Stimulated activated CD4-positive, alpha-beta T cell treated with anti-CD3 and anti-CD28 coated beads, TNF-alpha, amount 100 ng/mL, for 4 hours (primary cell): ENCODE measurements at places on chromosomes 6 and 20.

DNA sequence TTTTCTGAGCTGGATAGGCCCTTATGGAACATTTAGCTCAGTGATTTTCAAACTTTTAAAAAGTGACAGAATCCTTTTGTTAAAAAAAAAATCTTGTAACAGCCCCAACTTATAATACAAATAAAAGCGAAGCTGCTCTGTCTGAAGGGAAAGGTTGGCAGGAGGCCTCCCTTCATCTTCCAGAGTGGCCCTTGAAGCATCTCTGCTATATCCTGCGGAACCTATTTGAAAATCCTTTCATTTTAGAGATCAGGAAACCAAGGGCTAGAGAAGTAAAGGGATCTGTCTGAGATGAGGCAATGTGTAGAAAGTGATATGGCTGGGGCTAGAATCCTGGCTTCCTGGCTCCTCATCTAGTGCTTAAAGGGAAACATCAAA is 107.8 kb downstream of the UBE3D start:
- DNase-seq = no peak

GRCh38 chr20:47648943-47649342 is 136.3 kb downstream of the SULF2 start:
- no peak for DNase-seq

- DNase-seq = no peak
Observed at GRCh38 chr6:21478883-21479539, 114.5 kb upstream of the SOX4 start.

DNA sequence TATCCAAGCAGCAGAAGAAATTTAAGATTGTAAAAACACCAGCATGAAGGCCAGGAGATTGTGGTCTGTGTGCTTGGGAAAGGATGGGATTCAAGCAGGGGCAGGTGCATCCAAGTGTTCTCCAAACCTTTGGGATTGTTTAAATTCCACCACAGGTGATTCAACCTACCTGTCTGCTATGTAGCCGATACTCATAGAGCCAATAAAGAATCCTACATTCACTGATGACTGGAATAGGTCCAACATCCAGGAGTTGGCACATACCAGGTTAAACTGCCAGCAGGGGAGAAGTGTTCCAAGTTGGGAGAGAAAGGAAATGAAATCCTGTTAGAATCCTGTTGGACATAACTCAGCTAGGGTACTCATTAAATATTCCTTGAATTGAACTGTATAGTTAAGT is 2.2 kb downstream of the SLC22A2 start:
- no peak for DNase-seq

GRCh38 chr6:107800564-107801164 is 23.4 kb downstream of the SCML4 start:
- DNase-seq = no peak

- DNase-seq = no peak
Observed at GRCh38 chr20:18571578-18571977, 4.3 kb downstream of the SMIM26 start.

DNA sequence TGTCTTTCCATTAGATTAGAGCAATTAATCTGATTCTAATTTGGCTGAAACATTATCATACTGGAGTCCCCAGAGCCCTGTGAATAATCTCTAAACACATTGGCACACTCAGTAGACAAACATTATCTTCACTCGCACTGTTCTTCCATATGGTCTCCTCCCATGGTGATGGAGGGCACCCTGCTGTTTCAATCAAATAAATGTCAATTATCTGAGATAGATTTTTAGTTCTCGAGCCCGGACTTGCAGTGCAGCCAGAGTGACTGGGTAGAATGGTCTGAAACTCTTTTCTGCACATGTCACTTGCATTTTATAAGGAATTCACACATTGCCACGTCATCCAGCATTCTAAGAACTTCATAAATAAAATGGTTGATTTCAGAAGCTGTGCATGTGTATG is 90.6 kb upstream of the MAP3K7 start:
- DNase-seq = no peak

GRCh38 chr6:166764473-166765233 is 137.6 kb upstream of the RPS6KA2 start:
- no peak for DNase-seq

DNA sequence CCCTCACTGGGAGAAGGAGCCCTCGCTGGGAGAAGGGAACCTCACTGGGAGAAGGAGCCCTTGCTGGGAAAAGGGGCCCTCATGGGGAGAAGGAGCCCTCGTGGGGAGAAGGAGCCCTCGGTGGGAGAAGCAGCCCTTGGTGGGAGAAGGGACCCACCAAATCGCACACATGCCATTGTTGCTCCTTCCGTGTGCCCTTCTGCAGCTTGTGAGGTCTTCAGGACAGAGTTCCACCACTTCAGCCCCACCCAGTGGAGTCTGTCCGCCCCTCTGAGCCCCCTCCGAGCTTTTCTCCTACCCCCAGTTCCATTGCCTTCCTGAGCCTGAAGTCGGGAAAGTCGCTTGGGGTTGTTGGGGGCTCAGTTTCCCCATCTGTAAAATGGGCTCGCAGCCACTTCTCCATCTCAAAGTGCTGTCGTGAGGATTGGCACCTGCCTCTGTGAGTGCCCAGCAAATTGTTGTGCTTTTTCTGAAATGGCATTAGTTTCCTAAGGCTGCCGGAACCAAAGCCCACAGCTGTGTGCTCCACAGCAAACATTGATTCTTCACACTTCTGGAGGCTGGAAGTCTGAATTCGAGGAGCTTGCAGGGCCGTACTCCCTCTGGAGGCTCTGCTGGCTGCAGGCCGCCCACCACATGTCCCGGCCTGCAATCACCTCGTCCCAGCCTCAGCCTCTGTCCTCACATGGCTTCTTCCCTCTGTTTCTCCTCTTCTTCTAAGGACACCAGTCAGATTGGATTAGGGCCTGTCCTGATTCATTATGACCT is 124.7 kb upstream of the PMEPA1 start:
- no peak for DNase-seq

- DNase-seq = no peak
Observed at GRCh38 chr6:21935561-21936028, 342.0 kb downstream of the SOX4 start.

- no peak for DNase-seq
Observed at GRCh38 chr20:10519361-10520046, 84.4 kb downstream of the SLX4IP start.

DNA sequence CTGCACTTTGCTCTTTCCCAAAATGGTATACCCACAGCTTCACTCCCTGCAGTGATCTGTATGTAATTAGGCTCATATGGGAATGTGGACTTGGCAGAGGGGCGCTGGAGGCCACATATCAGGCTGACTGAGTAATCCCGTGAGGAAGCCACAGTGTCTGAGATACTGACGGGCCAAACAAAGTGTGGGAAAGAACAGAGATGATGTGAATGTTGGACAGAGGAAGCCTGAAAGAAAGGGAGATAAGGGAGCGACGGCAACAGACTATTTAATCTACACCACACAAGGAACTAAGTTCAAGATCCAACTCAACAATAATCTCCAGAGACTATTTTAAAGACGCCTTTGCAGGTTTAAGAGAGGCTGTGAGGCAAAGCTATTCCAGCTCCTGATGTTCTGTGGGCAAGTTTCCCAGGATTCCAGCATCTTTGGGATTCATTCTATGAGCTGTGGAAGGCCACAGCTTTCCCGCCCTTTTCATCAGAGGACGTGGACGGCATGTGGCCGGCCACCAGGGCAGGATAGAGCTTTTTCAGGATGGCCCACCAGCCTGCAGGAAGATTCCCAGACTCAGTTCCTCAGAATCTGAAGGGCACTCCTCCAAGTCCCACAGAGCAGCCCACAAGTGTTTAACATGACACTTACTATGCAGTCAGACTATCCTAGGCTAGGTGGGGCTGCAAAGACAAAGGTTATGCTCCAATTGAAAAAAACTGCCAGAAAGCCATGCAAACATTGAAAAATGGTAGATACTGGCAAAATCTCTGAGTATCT is 237.5 kb downstream of the ATXN1 start:
- no peak for DNase-seq

GRCh38 chr6:111215131-111215530 is 127.8 kb downstream of the SLC16A10 start:
- DNase-seq = no peak
